NCI-H526 (cell line): ENCODE measurements at places on chromosomes 5 and 9.

DNA sequence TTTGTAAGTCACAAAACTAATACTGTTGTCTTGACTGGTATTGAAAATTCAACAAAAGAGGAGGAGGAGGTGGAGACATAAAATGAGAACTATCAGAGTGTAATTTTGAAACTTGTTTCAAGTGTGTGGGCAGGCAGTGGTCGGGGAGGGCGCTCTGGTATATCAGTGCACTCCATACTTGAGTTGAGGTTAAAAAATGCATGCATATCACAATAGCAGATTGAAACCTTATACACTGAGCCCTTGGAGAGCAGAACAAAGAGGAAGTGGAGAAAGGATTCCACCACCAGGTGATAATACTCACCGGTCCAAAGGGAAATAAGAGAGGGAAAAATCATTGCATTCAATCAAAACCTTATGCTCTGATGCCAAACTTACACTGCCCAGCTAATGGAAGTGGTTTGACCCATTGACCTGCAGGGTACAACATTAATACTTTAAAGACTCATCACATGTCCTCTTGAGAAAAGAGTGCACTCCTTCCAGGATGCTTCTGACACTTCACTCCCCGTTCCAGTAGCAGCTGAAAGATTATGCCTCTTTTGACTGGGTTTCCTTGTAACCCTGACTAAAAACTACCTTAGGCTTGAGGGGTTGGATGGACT lies 79.5 kb upstream of the FAM169A start:
- DNase-seq = no peak

DNA sequence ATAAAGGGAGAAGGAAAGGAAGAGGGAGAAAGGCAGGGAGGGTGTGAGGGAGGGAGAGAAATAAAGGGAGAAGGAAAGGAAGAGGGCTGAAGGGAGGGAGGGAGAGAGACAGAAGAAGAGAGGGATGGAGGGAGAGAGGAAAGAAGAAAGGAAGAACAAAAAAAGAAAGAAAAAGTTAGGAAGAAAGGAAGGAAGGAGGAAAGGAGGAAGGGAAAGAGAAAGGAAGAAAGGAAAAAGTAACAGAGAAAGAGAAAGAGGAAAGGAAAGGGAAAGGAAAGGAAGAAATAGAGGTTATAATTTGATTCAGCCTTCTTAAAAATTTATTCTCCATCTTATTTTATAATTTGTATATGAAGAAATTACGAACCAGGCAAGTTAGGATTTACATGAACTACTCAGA lies 836.6 kb upstream of the C9orf72 start:
- no peak for DNase-seq

GRCh38 chr5:1787472-1788047 lies 12.1 kb downstream of the MRPL36 start:
- no peak for DNase-seq

DNA sequence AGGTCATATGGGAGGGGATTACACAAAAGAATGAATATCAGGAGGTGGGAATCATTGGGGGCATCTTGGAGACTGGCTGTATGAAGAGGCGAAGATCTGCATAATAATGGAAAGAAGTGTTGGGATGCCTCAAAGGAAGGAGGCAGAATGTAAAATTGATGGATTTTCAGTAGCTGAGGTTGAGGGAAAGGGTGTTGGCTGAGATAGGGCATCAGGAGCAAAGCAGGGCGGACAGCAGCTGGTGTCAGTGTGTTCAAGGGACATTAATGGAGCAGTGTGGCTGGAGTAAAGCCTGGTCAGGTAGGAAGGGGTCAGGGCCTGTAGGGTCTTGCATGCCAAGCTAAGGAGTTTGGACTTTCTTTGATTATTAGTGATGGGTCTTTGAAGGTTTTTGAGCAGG lies 65.2 kb upstream of the TNFAIP8 start:
- DNase-seq = no peak

DNA sequence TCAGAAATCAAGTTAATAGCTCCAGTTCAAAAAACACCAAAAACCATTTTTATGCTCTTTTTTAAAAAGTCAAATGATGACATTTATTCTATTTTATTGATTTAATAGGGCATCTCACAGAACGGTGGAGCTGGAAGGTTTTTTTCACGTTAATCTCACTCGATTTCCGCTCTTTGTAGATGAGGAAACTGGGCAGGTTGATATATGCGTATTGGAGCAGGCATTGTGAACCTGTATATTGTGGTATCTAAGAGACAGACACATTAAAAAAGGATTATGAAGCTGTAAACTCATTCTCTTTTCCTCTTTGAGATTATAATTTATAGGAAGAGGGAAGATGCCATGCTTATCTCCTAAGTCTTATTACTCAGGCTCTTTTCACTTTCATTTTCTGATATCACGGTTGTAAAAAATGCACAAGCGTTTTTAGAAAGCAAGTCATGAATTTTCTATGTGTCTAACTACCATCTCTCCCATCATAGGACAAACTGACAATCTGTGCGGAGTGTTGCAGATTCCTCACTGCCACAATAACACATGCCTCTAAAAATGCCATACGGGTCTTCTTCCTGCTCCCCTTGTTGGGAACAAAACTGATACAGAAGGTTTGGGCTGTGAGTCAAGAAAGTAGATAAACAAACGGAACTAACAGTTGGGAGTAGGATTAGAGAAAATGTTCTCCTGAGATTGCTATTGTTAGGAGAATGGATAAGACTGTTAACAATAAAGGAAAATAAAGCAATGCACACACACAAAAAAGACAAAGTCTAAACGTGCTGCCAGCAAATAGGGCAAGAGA lies 1997.7 kb downstream of the MAT2B start:
- DNase-seq = no peak

GRCh38 chr5:151127926-151128325 lies 29.7 kb downstream of the ANXA6 start:
- no peak for DNase-seq

DNA sequence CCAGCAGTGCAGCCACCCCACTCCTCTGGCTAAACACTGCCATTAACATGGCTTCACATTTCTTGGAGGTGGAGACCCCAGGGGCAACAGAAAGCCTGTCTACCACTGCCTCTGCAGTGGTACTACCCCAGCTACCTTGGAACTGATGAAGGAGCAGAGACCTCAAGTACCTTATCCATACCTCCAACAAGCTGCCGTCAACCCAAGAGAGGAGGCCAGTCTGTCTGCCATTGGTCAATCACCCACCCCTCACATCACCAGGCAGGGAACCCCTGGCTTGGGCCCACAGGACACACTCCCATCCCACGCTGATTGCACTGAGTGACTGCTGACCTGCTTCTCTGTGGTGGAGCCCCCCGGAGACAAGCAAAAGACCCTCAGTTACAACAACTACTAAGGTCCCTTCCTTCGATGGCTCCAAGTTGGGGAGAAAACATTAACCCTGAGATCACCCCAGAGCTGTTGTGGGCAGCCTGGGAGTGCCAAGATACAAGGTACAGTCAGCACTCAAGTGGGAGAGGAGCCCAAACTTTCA lies 5.6 kb downstream of the IFNA14 start:
- no peak for DNase-seq

DNA sequence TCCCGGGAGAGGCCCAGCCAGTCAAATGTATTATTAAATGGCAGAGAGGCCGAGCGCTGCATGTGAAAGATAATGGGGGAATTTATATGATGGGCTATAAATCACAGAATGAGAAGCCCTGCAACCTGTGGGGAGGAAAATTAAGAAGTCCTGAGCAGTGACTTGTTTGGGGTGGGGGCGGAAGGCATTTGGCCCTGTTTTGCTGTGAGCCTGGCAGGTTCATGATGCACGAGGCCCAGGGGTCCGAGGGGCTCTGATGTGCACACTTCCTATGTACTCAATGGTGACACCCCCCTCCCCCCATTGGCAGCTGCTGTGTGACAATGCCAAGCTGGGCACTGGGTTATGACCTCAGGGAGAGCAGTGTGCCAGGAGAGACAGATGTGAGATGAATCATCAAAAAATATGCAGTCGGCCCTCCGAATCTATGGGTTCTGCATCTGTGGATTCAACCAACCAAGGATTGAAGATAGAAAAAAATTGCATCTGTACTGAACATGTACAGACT lies 13.7 kb upstream of the DAB2IP start:
- DNase-seq = no peak
